Stimulated activated CD8-positive, alpha-beta memory T cell treated with anti-CD3 and anti-CD28 coated beads, Interleukin-15, amount 100 ng/mL, for 48 hours (primary cell): ENCODE measurements at places on chromosomes 1 and 21.

- DNase-seq = no peak
Observed at GRCh38 chr1:33330361-33330890, 9.5 kb upstream of the A3GALT2 start.

DNA sequence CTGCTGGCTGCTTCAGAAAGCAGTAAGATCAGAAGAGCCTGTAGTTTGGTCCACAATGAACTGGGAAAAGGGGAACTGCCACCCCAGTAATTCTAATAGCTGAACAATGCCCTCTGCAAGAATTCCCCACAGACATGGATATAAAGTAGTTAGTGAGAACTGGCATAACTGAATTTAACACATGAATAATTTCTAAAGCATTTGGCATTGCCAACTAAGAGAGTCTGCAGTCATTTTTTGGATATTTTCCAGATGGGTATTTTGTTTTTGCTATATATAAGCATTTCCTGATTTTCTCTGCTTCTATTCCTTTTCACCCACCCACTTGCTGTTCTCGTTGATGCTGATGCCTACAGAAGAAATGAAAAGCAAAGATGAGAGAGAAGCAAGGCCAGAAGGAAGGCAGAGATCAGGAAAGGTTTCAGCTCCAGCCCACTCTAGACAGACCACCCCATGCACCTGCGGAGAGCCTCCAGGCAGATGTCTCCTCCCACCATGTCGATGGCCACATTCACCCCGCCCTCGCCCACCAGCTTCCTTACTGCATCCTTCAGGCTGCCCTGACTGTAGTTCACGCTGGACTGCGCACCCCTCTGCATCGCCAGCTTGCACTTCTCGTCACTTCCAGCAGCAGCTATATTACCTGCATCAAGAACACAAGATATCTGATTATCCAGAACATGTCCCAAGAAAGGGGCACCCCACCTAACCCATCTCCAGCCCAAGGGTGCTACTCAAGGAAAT is 55.9 kb upstream of the SEC16B start:
- DNase-seq = no peak

GRCh38 chr1:167428395-167428794 is 89.9 kb downstream of the CD247 start:
- no peak for DNase-seq

- DNase-seq = no peak
Observed at GRCh38 chr1:38744452-38745350, 114.9 kb downstream of the RRAGC start.

DNA sequence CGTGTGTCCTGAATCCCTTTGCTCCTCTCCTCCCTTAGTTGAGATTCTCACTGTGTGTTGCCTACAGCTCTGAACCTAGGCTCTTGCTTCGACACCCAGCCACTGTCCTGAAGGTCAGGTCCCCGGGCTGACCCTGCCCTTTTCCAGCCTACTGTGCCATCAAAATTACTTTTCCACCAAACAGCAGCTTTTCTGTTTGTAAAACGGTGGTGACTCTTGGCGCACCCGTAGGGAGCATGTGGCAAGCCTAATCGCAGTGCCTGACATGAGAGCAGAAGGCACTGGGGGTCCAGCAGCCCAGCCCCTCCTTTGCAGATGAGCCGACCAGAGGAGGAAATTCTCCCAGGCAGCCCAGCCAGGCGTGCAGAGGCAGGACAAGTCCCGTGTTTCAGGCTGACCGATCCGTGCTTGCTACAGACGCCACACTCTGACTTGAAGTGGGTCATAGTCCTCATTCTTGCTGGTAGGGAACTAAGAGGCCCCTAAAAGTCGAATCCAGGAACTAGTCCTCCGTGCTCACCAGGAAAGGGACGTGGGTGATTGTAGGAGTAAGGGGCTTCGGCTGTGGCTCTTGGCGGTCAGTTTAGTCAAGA is 6.8 kb downstream of the GPR137B start:
- DNase-seq = no peak

- DNase-seq = no peak
Observed at GRCh38 chr1:218224101-218224500, 61.0 kb upstream of the RRP15 start.

DNA sequence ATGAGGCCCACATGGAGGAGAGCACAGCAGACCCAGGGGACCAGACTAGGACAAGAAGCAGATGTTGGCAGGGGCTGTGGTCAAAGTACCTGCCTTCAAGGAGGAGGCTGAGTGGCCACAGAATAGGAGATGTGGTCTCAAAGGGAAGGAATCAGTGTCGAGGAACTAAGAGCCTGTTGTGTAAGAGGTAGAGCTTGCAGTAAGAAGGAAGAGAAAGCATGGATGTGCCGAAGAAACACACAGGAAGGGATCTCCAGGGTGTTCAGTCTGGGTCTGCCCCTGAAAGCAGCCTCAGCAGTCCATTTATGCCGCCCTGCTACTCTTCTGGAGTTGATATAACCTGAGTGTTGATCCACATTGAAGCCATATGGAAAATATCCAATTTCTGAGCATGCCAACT is 83.9 kb downstream of the NID1 start:
- DNase-seq = no peak

- peak; percentile 80 for DNase-seq
Observed at GRCh38 chr1:109687641-109688499, at the start of gene GSTM1. TSS of gene GSTM1 (plus strand) at chr1:109687817. CDS start at chr1:109687874, 57 bp downstream.

- peak; percentile 50 for DNase-seq
Observed at GRCh38 chr1:66436378-66437135, 97.4 kb upstream of the SGIP1 start.
